ENCODE measurements at places on chromosomes 11 and 22.

- no peak for DNase-seq
Observed at GRCh38 chr11:61011950-61012736, 40.7 kb downstream of the CD6 start.

- no peak for DNase-seq
Observed at GRCh38 chr11:115905341-115906000, 401.3 kb upstream of the CADM1 start.

DNA sequence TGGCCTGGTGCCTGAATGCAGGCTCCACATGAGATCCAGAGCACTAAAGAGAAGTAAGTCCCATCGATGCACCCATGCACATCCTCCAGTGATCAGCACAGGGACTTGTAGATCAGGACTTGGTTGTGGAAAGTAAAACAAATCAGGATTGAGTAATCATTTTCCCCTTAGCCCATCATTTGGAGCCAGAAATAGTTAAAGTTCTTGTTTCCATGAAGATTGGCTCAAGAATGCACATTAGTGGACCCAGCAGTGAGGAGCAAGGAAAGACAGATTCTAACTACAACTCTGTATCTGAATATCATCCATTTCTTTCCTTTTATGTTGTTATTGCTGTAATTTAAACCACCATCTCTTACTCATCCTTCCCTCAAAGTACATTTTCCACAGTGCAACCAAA, 19.1 kb downstream of the CCDC83 start:
- no peak for DNase-seq

DNA sequence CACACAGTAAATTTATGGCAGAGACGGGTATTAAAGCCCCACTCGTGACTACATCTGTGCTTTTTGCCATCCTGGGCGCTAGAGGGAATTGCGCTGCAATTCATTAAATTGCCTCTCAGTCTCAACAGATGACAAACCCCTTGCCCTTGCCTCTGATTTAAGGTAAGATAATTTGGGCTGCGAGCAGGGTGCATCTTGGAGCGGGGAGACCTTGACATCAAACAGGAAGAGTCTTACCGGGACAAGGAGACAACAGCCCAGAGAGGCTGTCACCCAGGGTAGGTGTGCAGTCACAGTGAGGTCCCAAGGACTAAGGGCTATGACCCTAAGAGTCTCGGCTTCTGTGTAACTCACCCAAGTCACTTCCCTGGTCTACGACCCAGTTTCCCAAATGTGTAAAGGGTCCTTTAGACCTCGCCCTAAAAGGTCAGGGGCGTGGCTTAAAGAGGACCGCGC, 449 bp upstream of the TOM1 start:
- no peak for DNase-seq

DNA sequence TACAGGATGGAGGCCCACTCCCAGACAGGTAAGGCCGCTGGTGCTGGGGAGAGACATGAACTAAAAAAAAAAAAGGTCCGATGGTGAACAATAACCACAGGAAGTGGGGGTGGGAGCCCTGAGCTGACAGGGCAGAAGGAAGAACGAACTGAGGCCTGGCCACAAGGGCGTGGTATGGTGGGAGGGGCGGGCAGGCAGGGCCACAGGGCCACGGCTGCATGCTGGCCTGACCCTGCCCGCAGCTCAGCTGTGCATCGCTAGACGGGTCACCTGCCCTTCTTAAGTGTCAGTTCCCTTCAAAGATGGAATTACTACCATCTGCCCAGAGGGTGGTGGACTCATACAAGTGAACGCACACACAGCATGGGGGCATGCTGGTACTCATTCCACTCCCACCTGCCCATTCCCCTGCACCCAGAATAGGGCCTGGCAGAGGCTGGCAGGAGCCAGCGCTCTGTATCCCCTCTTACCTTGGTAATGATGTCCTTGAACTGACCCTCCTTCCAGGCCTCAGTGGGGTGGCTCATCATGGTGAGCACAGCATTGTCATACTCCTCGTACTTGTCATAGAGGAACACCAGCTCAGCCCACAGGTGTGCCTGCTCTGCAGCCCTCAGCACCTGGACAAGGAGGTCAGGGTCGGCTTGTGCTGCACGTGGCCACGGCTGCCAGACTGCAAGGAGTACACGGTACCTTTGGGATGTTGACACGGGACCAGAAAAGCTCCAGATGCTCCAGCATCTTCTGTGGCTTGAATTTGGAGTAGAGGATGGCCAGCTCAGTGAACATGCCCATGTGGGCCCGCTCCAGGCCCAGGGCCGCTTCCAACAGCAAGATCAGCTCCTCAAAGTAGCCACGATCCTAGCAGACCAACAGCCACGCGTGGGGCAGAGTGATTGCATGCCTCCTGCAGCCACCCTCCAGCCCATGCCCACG, 17.5 kb upstream of the SLC25A1 start:
- DNase-seq: no peak

- no peak for DNase-seq
Observed at GRCh38 chr11:31827455-31828206, 16.5 kb upstream of the PAX6 start.

DNA sequence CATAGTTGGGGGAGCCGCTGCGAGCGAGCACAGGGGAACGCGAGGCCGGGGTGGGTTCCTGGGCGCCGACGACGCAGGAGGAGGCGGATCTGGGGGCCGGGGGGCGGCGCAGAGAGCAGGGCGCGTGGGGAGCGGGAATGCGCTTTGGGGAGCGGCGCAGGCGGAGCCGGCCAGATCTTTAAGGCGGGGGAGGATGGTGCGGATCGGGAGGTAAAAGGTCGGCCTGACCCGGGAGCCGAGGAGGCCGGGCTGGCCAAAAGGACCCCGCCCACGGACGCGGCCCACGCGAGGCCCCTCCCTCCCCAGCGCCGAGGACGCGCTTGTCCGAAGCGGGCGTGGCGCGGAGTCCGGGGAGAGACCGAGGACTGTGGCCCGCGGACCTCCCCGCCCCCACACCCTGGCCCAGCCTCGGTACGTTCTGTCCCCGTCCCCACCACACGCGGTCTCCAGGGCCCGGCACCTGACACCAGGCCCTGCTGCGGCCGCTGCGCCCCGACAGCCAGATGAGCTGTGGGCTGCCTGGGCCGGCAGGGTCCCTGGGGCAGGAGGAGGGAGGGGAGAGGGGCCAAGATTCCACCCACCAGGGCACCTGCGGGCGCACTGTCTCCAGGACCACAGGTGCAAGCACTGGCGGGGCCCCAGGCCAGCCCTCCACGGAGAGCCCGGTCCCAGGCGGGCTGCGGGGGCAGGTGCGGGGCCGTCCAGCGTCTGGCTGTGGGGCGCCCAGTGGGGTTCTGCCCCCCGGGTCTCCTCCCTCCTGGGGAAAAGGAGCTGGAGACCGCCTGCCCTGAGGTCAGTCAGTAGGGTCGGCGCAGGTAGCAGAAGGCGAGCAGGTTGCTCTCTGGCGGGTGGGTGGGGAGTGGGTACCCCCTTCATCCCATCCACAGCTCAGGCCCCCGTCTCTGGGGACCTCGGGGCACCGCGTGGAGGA, 10.9 kb downstream of the PIM3 start:
- DNase-seq: peak; percentile 69

DNA sequence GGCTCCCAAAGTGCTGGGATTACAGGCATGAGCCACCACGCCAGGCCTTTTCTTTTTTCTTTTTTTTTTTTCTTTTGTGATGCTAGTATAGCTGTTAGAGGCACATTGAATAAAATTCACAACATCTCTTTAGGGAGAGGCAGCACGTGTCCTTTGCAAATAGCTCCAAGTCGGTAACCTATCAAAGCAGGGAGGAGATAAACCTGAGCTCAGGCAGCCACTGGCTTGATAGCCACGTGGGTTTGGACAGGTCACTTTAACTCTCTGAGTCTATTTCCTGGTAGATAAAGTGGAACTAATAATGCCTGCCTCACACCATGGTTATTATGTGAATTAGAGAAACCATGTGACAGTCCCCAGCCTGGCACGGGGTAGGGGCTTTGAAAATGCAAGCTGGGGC, 43.1 kb upstream of the ATXN10 start:
- DNase-seq: no peak

DNA sequence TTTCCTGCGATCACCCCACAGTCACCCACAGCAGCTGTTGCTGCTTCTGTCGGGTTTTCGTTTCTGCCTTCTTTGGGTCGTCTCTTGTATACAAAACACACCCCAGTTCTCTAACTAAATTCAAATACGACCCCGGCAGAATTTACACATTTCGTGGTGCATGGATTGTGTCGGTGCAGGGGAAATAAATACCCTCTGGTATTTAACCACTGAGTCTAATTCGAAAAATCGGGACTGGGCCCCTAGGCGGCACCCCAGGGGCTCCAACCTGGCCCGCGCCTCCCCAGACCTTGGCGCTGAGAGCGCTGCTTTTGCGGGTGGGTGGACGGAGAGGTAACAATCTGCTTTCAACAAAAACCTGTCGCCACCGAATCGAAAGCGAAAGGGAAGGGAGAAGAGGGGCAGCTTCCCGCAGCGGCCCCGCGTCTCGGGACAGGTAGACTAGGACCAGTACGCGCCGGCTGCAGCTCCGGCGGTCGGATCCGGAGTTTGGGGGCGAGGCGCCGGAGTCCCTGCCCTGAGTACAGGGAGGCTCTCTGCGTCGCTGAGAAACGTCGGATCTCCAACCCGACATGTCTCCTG, 4.4 kb downstream of the ALX4 start:
- DNase-seq: no peak

DNA sequence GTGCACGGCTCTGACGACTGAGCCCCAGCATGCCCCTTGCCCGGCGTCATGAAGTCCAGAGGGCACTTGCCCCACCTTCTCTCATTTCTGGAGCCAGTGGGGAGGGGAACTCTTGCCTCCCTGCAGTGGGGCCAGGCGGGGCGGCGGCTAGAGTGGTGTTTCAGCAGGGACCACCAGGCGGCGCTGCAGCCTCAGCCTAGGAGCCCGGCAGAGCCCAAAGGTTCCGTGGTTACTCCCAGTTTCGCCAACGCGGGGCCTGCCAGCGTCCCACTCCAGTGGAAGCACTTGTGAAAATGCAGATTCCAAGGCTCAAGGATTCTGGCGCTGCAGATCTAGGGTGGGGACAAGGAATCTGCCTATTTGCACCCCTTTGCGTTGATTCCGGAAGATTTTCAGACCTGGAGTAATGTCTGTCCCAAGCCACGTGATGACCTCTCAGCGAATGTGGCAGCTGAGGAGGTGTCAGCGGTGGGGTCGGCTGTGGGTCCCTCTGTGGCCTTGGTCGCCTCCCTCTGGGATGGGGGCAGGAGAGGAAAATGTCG, 55.7 kb downstream of the CD82 start:
- peak; percentile 41 for DNase-seq

DNA sequence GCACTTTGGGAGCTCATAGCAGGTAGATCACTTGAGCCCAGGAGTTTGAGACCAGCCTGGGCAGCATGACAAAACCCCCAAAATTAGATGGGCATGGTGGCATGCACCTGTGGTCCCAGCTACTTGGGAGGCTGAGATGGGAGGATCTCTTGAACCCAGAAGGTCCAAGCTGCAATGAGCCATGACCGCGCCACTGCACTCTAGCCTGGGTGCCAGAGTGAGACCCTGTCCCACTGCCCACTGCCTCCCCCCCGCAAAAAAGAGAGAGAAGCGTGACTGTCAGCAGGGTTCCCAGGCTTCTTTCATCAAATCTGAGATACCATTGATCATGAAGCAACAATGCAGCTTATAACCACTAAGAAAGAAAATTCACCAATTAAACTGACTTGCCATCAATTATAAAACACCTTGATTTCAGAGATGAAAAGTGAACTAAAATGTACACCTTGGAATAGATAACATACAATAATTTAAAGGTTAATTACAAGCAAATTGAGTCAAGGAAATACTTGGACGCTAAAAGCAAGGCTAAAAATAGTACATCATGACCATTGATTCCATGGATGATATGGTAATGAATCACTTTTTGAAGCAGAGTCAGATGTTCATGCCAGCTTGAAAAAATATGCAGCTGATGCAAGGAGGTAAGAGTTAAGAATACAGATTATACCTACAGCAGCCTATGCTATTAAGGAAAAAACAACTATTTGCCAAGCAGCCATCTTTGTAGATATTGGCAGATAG, 90.8 kb upstream of the ALKBH3 start:
- no peak for DNase-seq

GRCh38 chr22:28229566-28230485, 310.8 kb upstream of the PITPNB start:
- DNase-seq: no peak

DNA sequence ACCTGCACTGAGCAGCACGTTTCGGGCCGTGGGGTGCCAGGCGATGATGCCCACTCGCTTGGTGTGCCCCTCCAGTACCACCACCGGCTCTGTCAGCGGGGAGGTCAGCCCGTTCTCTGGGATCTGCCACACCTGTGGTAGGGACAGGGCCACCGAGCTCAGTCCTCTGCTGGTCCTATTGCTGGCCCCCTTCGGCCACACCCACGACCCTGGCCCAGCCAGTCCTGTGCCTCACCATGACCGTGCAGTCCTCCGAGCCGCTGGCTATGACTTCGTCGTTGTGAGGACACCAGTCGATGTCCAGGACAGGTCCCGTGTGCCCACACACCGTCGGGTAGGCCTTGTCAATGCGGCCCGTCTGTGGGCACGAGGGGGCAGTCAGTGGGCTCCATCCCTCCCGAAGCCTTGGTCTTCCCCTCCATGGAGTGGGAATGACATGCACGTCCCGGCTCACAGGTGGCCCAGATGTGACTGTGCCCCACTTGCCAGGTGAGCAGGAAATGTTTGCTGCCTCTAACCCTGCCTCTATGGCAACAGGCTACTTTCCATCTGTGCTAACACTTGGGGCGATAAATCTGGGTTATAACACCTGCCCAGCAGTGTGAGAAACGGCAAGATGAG, 1.4 kb downstream of the CORO1B start:
- no peak for DNase-seq

DNA sequence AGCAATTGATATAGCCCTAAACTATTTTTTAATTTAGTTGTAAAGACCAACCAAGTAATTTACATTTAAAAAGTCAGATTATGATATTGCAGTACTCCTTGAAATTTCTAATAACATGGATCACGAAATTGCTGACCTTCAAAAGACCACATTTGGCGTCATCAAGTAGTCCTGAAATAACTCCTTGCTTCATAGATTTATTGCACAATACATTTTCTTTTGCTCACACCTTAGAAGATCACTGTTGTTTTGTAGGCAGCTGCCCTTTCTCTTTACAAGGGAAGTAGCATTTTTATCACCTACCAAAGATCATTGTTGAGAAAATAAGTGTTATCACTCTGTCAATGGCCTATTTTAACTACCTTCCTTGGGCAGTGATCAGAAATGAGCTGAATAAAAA, 815.8 kb downstream of the METTL15 start:
- DNase-seq: no peak

- no peak for DNase-seq
Observed at GRCh38 chr11:128653801-128654231, 40.1 kb upstream of the FLI1 start.

DNA sequence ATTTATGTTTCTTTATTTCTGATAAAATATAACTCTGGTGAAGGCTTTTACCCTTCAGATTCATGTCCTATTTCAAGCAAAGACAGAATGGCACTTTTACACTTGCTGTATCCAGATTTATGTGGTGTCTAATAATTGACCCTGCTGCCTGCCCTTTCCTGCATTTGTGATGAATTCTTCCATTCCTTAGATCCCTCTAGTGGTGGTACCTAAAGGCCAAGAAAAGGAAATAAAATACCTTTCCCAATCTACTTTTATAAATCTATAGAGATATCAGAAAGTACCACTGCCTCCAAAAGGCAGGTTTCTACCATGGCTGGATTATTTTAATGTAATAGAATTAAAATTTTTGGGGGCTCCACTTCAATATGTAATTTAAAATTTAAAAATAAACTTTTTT, 34.2 kb downstream of the CCDC81 start:
- no peak for DNase-seq

GRCh38 chr11:73249853-73250783, 22.0 kb upstream of the P2RY6 start:
- DNase-seq: no peak

- DNase-seq: no peak
Observed at GRCh38 chr11:133911171-133911570, 45.6 kb downstream of the IGSF9B start.
